ENCODE measurements at places on chromosomes 6 and 20. TPM values are rescaled to one million over a fixed set of nuclear protein-coding genes. Genes with fewer than 3 reads are reported as not detected.

The SERAC1 gene
- 9.4 TPM for total RNA-seq

GRCh38 chr6:112311950-112312547, 35.1 kb upstream of the RFPL4B start:
- no peaks in the 10 kb centered on the region for H3K27me3 ChIP-seq
- H3K36me3 ChIP-seq: no peaks in the 10 kb centered on the region
- DNase-seq: no peak
- H3K27ac ChIP-seq: no peak overlapping the region
- H3K4me1 ChIP-seq: no peaks in the 10 kb centered on the region

- H3K4me1 ChIP-seq: no peaks in the 10 kb centered on the region
- H3K27me3 ChIP-seq: no peaks in the 10 kb centered on the region
- H3K4me3 ChIP-seq: no peak overlapping the region
- no peak for DNase-seq
- H3K27ac ChIP-seq: no peak overlapping the region
These were observed 18.7 kb upstream of the CTAGE9 start for GRCh38 chr6:131729550-131729949.

DNA sequence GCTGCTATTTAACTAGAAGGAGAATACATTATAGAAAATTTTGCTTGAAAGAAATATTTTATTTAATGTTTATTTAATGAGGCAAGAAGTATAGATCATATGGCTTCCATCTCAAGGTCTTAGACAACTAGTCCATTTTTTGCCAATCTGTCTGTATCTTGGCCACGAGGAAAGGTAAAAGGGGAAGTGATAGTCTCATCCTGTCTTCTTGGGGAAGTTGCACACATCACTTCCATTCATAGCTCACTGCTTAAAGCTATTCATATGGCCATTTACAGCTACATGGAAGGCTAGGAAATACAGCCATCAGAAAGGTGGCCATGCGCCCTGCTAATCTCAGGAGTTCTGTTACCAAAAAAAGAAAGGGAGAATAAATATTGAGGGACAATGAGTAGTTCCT, 50.8 kb downstream of the METTL24 start:
- no peak for DNase-seq
- H3K4me1 ChIP-seq: no peaks in the 10 kb centered on the region
- no peak overlapping the region for H3K27ac ChIP-seq
- H3K27me3 ChIP-seq: no peaks in the 10 kb centered on the region
- H3K36me3 ChIP-seq: no peaks in the 10 kb centered on the region

DNA sequence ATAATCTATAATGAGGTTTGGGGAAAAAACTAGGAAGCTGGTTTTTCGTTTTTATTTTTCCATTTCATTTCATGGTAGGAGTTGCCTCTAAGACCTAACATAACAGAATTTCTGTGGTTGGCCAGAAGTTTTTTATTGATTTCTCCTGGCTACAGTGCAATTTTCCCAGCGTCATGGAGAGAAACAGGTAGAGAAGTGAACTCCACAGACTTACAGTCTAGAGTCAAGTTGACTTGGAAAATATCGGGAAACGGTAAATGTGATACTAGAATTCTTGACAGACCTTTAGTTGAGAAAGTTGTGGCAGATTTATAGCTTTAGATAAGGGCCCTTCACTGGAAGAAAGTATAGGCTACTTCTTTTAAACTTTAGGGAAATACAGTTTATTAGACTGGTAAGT, 238.3 kb downstream of the DOK5 start:
- no peak for DNase-seq
- no peak overlapping the region for H3K27ac ChIP-seq
- no peaks in the 10 kb centered on the region for H3K36me3 ChIP-seq

Measured in colonic mucosa (tissue), 4 donors.